ENCODE measurements at places on chromosomes 11 and 22.
A peak's percentile ranks its signal among the peaks of the same experiment; 100 is the strongest.

- DNase-seq = no peak
These were observed 19.2 kb downstream of the THAP12 start for GRCh38 chr11:76361776-76362175.

GRCh38 chr11:57323167-57323854 is 1.4 kb downstream of the TNKS1BP1 start:
- DNase-seq = no peak

- DNase-seq = no peak
These were observed 20.0 kb downstream of the THY1 start for GRCh38 chr11:119403021-119403420.

GRCh38 chr11:85710917-85711316 is 24.9 kb upstream of the CCDC89 start:
- no peak for DNase-seq

DNA sequence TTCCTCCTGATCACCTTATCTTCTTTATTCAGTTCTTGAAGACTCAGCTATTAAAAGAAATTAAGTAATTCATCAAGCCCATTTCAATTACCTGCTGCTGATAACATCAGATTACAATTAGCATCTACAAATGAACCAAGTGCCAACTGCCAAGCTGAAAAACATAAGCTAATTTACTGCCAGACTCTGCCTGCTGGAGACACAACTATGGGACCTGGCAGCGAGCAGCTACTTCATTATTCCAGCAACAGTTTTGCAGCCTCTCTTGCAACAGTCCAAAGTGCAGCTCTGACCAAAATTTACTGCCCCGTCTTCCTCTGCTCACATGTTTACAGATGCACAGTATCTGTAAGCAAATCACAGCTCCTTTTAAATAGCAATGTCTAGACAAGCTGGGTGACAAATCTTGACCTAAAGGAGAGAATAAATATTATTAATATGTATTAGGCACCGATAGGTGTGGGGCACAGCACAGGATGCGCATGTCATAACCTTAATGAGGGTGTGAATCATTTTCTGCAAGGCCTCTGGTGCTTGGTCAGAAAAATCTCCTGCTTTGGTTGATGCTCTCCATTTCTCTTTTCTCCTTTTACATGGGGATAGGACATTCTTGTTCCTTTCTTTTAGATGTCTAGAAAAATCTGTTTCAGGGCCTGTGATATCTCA is 232.2 kb upstream of the PITPNB start:
- DNase-seq = no peak

GRCh38 chr11:70174547-70175235 is 28.4 kb upstream of the FADD start:
- DNase-seq = no peak

GRCh38 chr11:124877910-124878758 is 12.9 kb downstream of the ROBO3 start:
- no peak for DNase-seq

GRCh38 chr11:47243454-47243853 is 5.2 kb downstream of the ACP2 start:
- DNase-seq = no peak

DNA sequence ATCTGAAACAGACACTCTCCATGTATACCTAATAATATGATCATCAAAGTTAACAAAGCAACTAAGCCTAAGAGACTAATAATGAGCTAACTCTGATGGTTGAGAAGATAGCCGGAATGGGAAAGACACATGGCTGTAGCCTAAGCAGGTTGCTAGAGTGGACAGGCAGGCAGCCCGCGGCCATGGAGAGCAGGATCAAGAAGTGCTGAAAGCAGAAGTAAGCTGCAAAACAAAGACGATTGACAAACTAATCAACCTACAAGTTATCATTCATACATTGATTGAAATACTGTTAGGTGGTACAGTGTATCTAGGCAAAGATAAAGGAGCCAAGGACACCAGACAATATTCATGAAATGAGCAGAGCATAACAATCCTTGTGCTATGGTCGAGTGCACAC is 29.3 kb downstream of the SLN start:
- no peak for DNase-seq

DNA sequence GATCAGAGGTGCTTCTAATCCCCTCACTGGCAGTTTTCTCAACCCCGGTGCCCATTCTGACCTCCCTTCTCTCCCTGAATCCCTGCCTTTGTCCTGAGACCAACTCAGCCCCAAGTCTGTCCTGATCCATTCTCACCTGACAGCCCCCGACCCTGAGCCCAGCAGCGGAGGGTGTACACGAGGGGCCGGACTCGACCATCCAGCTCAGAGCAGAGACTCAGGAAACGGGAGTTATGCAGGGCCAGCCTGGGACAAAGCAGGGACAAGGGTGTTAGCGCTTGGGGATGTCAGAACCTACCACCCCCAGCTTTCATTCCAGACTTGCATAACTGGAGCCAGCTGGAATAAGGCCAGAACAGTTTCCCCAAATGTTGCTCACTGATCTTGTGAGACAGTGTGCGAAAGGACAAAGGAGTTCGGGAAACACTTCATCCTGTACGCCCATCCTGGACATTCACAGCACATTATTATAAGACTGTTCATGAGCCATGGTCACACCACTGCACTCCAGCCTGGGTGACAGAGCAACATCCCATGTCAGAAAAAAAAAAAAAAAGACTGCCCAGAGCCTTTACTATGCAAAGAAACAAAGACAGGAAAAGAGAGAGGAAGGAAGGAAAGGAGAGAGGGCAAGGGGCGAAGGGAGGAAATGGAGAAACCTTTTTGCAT is 3.5 kb upstream of the EEF1G start:
- no peak for DNase-seq

- no peak for DNase-seq
These were observed at the start of gene BCO2 for GRCh38 chr11:112174789-112175598. Gene BCO2, plus strand, starts transcription at chr11:112175512. Its CDS starts 90 bp downstream, at chr11:112175602.

DNA sequence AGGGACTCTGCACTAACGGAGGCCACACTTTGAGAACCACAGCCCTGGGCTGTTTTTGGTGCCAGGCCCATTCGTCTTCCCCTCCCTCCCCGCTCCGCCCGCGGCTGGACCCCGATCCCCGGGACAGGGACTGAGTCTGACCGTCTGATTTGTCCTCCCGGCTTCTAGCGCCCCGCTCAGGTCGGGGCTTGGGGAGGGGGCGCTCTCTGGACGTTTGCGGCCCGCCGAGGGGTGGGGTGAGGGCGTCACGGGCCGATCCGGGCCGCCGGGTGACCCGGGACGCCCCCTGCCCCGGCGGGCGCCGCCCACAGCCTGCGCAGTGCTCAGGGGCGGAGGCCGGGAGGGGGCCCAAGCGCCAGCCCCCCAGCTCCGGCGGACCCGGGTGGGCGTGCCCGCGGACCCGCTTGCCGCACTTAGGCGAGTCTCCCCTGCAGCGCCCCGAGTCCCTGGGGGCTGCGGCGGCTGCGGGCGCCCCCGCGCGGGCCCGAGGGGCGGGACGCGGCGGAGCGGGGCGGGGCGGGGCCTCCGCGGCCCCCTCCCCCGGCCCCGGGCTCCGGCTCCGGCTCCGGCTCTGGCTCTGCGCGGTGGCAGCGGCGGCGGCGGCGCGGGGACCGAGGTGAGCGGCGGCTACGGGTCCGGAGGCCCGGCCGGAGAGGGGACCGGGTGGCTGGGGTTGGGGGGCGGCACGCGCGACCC is 33.7 kb upstream of the PRR5 start:
- DNase-seq = peak; percentile 51

GRCh38 chr11:69576069-69576782 is 64.7 kb upstream of the CCND1 start:
- no peak for DNase-seq

- no peak for DNase-seq
These were observed 9.6 kb upstream of the TP53I11 start for GRCh38 chr11:44960200-44960845.

DNA sequence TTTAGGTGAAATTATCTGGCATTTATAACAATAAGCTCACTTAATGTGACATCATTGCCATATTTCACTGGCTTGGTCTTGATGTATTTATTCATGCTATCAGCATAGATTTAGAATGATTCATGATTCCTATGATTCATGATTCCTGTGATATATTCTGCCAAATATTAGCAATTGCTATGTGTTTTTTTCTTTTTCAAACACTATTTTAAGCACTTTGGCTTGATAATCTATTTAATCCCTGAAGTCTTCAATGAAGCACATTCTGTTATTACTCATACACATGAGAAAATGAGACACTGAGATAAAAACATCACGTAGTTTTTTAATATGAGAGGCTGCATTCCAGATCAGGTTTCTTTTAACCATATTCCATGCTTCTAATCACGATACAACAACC is 78.5 kb downstream of the LUZP2 start:
- DNase-seq = no peak

GRCh38 chr11:118002010-118002540 is 15.9 kb downstream of the IL10RA start:
- no peak for DNase-seq

DNA sequence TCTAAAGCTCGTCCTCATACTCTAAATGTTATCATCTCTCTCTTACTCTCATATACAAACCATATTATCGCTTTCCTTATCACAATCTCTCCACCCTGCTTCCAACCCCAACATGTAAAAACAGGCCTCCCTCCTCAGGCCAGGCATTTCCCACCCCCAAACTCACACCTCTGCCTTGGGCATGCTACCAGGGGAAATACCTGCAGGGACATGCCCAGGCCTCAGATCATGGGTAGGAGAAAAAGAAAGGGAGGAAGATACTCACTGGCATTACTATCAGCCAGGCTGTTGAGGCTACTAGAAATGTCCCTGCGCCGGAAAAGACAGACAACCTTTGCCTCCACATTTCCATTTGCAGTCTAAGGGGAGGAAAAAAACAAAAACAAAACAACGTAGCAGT is 1.8 kb downstream of the MTA2 start:
- no peak for DNase-seq

DNA sequence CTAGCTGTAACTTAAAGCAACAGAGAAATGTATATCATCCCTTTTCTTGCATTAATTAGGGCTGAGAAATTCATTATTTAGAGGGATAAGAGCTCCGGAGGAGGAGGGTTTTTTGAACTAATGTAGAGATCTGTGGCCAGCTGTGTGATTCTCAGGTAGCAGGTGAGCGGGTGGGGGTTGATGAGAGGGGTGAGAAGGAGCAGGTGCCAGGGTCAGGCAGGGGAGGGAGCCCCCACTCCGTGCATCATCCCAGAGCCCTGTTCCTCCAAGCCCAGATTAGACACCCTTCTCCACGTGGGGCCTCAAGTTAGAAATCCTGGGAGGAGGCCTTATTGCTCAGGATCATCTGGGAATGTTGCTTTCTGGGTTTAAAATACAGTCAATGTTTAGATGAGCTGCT is 24.9 kb downstream of the ZBTB16 start:
- no peak for DNase-seq

- DNase-seq = no peak
These were observed 7.8 kb downstream of the BIRC3 start for GRCh38 chr11:102325088-102325487.

DNA sequence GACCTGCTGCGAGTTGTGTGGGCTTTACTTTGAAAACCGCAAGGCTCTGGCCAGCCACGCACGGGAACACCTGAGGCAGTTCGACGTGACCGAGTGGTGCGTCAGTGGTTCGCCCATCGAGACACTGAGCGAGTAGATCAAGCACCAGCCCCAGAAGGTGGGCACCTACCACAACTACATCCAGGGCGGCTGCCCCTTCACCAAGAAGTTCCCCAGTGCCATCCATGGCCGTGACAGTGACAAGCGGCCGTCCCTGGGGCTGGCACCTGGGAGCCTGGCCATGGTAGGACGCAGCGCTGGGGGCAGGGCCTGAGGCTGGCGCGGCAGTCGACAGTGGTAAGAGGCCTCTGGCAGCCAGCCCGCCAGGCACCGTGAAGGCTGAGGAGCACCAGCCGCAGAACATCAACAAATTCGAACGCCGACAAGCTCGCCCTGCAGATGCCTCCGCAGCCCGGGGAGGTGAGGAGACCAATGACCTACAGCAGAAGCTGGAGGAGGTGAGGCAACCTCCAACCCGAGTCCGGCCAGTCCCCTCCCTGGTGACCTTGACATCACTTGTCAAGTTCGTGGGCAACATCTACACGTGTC is 545.2 kb upstream of the CCDC179 start:
- no peak for DNase-seq

- no peak for DNase-seq
These were observed 9.0 kb upstream of the CHRM1 start for GRCh38 chr11:62930157-62930556.

- no peak for DNase-seq
These were observed 13.5 kb upstream of the MTMR2 start for GRCh38 chr11:95937358-95937757.

GRCh38 chr11:64181506-64182411 is 4.2 kb upstream of the STIP1 start:
- DNase-seq = peak; percentile 50

GRCh38 chr11:121613724-121614123 is 161.0 kb upstream of the SORL1-AS1 start:
- no peak for DNase-seq

DNA sequence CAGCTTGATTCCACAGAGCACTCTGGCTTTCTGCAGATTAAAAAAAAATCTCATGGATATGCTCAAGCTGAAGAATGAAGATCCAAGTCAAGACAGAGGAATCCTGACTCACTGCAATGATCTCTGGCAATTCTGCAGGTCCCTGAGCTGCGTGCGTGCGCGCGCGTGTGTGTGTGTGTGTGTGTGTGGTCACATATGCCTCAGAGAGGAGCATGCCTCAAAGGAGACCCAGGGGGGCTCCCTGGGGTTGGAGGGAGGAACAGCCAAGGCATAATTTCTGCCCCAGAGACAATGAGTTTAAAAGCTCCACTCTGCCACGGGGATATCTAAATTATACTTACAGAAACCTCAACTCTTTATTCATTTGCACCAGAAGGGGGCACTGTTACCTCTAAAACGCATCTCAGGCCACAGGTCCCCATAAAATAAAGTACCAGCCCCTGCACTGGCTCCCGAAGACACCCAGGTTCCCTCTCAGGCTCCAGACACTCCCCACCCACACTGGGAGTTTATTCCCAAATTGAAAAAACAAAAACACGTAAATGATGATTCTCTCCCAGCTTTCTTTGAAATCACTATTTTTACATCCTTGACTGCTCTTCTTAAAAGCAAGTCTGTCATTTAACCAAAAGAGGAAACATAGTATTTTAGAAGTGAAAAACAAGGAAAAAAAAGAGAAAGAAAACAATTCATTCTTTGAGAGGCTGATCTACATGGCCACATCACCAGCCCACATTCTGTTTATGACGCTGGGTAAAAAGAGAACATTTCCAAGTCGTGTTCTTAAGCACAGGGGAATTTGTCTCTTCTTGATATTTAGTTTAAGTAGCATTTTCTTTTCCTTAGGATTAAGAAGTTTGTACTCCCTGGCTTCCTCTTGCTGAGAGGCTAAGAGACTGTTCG is 401.0 kb downstream of the LARGE1 start:
- no peak for DNase-seq

DNA sequence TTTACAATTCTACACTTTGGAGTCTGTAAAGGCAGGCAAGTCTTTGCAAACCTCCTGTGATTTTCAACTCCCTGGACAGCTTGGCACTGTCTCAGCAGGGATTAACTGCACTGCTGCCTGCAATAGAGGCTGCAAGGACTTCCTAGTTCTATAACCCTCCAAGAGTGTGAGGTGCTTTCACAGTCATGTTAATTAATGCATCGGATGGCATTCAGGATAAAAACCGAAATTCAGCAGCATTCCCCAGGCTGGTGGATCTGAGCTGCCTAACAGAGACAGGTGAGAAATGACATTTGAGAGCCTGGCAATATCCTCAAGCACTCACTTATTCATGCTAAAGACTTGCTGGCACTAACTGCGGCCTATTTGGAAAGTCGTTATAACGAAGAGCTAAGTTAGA is 85.0 kb downstream of the LARGE1 start:
- DNase-seq = no peak
